ENCODE measurements at places on chromosomes 16 and 17.

DNA sequence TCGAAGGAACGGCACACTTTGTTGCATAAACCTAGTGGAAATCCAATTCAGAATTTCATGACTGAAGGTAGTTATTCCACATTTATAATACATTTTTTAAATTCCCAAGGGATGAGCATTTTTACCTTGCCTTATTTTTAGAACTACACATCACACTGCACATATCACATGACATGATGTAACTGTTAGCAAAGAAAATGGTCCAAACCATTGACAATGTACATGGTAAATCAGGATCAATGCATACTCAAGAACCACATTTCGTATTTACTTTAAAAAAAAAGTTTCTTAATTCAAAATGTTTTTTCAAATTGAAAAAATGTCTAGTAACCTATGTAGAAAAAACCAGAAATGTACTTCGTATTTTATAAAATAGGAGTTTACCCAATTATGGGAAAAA is 2.5 kb downstream of the KANSL1 start:
- no peak for DNase-seq

DNA sequence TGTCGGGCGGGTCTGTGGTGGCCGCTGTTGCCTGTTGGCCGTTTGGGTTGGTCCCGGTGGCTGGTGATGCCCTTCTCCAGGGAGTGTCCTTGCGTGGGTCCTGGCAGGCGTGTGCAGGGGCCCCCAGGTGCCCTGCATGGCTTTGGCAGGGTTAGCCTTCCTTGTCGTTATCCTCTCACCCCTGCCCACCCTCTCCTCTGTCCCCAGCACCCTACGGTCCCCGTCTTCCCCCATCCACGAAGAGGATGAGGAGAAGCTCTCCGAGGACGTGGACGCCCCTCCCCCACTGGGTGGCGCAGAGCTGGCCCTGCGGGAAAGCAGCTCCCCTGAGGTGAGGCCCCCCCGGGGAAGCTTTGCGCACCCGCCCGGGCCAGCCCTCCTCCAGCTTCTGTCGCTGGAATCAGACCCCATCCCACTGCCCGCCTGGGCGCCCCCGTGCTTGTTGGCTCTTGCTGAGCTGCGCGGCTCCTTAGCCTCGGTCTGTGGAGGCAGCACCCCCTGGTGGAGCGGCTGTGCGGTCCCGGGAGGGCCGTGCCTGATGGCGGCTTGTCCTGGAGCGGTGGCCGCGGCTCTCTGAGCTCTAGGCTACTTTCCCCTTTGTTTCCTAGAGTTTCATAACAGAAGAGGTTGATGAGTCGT is 10.6 kb upstream of the NUDT16L1 start:
- no peak for DNase-seq

DNA sequence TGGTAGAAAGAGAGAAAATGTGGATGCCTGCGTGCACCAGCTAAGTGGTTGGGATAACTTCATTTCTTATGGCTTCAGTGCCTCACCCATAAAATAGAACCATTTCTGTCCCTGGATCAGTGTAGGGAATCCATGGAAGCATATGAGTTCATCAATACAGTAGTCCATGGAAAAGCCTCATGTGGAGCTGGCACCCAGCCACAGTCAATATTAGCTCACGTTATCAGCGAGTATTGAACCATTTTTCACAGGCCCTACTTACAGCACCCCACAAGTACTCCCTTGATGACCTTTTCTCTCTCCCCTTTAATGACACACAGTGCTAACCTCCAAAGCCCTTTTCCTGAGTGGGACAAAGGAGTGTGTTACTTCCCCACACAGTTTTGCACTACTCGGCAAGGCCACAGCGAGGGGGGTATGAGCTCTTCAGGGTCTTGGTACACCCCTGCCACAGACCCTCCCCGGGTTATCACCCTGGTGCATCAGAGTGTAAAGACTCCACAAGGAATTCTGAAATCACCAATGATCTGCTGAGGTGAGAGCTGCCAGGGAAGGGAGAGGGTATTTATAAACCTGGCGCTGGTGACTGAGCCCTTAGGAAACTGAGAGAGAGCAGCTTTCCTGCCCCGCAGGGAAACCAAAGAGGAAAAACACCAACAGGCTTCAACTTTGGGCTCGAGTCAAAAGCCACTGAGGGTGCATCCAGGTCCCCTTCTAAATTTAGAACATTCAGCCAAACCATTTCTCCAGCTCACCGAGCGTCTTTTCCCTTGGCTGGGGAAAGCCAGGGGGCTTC is 36.9 kb downstream of the DYNLRB2 start:
- DNase-seq = peak; percentile 78

GRCh38 chr16:70466805-70467076 is 12.3 kb downstream of the FCSK start:
- no peak for DNase-seq

- DNase-seq = no peak
Measured at GRCh38 chr16:28830531-28830930, 7.7 kb downstream of the ATXN2L start.

- DNase-seq = no peak
Measured at GRCh38 chr17:15946611-15947120, 1.7 kb downstream of the ADORA2B start.

DNA sequence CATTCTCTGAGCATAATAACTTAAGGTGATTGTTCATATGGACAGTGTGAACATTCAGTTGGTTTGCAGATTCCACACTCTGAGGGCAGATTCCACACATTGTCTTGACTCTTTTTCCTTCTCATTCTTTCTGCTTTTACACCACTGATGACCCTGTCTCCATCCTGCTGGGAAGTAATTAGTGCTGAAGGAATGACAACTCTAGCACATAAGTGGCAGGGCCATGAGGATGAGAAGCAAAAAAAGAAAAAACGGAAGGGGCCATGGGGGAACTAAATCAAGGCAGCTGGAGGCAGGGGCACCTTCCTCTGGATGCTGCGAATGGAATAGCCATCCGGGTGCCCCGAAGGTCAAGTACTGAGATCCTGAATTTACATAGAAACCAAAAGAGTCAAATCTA is 944.0 kb downstream of the KCNJ2 start:
- DNase-seq = no peak

GRCh38 chr16:68776821-68777485 is 39.9 kb downstream of the CDH1 start:
- DNase-seq = peak; percentile 61

DNA sequence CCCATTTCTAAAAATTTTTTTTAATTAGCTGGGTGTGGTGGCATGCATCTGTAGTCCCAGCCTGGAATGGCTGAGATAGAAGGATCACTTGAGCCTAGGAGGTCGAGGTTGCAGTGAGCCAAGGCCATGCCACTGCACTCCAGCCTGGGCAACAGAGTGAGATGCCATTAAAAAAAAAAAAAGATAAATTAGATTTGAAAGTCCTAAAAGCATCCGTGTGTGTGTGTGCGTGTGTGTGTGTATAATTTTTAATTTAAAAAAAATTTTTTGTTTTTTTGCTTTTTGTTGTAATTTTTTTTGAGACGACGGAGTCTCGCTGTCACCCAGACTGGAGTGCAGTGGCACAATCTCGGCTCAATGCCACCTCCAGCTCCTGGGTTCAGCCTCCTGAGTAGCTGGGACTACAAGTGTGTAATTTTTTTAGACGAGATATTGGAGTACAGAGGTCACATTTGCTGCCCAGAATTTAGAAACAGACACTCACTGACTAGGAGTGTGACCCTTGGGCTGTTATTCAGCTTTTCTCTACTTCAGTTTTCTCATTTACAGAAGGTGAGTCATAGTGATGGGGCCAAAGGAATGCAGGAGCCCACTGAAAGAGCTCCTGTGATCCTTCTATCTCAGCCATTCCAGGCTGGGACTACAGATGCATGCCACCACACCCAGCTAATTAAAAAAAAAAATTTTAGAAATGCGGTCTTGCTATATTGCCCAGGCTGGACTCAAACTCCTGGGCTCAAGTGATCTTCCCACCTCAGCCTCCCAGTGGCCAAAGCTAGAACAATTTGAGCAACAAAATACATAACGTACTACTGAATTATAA is 25.5 kb upstream of the TBX4 start:
- no peak for DNase-seq

DNA sequence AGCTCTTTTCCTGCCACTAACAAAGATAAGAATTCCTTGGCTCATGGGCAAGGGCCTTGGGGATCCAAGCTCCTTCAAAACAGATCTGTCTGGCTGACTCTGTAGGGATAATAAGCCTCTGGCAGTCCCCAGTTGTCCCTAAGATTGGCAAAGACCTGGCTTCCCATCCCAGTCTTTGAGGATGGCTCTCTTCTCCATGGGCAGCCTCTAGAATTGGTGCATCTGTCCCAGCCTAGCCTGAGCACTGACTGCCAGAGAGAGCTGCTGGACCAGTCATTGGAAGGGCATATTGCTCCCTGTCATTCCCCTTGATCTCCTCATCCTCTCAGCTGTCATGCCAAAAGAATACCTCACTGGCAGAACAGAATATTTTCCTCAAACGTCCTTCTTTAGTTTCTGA is 13.2 kb upstream of the CUEDC1 start:
- no peak for DNase-seq

GRCh38 chr16:56589141-56590039 is at the start of gene MT3:
Gene MT3 (plus strand): TSS chr16:56589528. CDS start chr16:56589591, 63 bp downstream.
- DNase-seq = peak; percentile 18

GRCh38 chr16:69301187-69301586 is 10.0 kb upstream of the VPS4A start:
- no peak for DNase-seq

DNA sequence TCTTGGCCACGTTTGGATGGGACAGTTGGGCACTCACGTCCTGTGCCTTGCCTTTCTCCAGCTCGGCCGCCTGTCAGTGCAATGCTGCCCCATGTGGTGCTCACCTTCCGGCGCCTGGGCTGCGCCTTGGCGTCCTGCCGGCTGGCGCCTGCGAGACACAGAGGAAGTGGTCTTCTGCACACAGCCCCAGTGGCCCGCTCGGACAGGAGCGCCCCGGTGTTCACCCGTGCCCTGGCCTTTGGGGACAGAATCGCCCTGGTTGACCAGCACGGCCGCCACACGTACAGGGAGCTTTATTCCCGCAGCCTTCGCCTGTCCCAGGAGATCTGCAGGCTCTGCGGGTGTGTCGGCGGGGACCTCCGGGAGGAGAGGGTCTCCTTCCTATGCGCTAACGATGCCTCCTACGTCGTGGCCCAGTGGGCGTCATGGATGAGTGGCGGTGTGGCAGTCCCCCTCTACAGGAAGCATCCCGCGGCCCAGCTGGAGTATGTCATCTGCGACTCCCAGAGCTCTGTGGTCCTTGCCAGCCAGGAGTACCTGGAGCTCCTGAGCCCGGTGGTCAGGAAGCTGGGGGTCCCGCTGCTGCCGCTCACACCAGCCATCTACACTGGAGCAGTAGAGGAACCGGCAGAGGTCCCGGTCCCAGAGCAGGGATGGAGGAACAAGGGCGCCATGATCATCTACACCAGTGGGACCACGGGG is 7.1 kb downstream of the ACSF3 start:
- no peak for DNase-seq

All from body of pancreas (tissue), 4 donors.